Glomerular endothelial cell (primary cell): ENCODE measurements at places on chromosomes 1 and 21.
A peak's percentile ranks its signal among the peaks of the same experiment; 100 is the strongest.

DNA sequence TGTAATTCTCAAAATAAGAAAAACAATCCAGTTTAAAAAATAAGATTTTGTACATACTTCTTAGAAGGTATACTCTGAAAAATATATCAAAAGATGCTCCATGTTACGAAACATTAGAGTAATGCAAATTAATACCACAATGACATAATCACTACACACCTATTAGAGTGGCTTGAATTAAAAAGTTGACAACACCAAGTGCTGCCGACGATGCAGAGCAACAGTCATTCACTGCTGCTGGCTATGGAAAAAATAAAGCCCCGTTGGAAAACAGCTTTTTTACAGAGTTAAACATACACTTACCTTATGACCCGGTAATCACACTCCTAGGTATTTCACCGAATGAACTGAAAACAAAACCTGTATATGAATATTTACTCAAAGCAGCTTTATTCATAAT, 14.8 kb downstream of the COA6 start:
- DNase-seq, result no peak

DNA sequence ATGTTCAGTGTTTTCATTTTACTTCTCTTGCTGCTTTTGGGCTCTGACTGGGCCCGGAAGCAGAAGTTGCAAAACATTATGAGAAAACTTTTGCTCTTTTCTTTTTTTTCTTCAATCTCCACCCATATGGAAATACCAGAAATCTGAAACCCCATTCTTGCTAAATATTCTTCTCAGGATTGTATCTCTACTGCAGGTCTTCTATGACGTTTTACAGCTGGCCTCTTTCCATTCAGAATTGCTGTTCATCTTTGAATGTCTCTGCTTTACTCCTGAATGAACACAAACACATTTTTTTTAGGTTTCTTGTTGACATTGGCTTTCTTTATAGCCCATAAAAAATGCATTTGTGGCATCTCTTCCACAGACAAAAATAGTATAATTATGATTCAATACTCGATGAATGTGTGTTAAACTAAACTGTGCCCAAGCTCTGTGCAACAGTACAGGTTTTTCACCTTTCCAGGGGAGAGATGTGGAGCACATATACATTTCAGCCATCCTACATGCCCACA, 18.8 kb downstream of the PTPRC start:
- DNase-seq, result no peak

DNA sequence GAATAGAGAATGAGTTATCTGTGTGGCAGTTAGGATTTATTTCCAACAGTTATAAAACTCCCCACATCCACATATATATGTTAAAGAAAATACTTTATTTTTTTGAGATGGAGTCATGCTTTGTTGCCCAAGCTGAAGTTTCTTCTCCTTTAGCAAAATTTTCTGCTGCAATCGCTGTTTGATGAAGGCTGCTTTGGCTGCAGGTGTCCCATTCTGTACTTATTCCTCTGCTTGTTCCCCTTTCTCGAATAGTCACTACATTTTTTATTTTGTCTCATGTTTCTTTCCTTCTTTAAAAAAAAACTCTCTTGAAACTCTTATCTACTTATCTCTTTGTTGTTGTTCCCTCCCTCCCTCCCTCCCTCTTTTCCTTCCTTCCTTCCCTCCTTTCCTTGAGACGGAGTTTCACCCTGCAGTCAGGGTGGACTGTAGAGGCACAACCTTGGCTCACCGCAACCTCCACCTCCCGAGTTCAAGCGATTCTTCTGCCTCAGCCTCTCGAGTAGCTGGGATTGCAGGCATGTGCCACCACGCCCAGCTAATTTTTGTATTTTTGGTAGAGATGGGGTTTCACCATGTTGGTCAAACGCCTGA, 10.6 kb downstream of the OR2W3 start:
- no peak for DNase-seq

GRCh38 chr1:109619576-109620400, at the start of the genes AMPD2 and GNAT2:
AMPD2 (plus strand) TSS chr1:109619837; CDS start chr1:109621176, 1,339 bp downstream.
GNAT2 (minus strand) TSS chr1:109619616; CDS start chr1:109612870, 6,746 bp downstream.
- DNase-seq, result no peak

DNA sequence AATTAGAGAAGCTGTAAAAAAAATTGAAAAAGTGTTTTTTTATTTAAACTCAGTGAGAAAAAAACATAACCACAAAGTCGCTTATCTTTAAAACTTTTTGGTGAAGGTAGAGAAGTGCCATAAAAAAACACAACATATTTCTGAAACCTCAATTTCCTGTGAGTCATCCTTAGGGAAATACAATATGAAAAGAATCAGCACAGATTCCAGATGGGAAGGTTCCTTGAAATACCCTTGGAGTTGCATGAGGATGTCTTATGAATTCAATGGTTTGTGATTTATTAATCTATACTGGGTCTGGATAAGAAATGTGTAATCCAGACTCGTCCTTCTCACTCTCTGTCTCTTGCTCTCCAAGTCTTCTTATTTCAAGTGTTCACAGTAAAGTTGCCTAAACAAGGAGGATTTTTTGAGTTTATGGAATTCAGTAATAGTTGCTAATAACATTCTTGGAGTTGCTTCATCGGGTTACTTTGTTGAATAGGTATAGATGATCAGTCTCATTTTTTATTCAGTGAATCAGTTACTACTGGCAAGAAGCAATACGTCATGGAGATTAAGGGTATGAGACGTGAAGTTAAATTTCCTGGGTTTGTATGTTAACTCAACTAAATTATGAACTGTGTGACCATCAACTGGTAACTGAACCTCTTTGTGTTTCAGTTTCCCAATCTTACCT, 191.4 kb downstream of the KCNK2 start:
- DNase-seq, result peak; percentile 62

- DNase-seq, result no peak
Measured at GRCh38 chr1:227281371-227281770, 36.9 kb downstream of the CDC42BPA start.

GRCh38 chr1:36115931-36116330, 9.1 kb downstream of the COL8A2 start:
- DNase-seq, result no peak

GRCh38 chr1:55043726-55044125, 4.4 kb downstream of the PCSK9 start:
- DNase-seq, result no peak

- DNase-seq, result no peak
Measured at GRCh38 chr1:2542246-2542915, 12.3 kb upstream of the HES5 start.

DNA sequence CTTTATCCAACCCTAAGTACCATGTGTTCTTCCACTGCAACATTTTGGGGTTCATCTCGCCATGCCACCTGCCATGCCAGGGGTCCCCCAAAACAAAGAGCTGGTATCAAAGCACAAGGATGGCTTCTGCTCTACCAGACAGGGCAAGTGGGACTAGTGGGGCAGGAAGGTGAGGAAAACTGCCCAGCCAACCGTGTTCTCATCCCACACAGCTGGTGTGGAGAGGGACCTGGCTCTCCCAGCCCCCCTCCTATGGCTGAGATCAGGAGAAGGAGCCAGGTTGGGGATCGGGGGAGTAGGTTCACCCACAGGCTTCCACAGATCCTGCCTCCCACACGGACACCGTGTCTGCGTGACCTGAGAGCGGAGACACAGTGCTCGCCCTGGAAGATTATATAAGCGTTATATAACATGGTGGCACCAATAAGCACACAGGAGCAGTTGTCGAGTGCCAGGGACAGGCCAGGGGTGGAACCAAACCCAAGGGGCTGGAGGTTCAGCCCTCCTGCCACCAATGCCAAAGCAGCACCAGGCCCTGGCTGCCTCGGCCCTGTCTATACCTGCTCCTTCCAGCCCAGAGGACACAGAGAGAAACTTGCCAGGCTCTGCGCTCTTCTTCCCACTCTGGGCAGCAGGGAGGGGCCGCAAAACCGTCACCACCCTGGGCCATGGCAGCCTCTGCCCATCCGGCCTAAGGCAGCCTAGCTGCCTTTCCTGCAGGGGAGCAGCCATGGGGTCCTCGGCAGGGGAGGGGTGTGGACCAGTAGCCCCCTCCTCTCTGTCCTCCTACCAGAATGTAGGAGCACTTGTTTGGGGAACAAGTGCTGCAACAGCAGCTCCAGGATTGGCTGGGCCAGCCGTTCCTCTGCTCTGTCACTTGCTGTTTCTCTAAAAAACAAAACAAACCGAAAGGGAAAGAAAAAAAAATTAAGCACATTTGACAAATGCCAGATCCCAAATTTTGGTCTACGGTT, 43.5 kb downstream of the CD34 start:
- DNase-seq, result no peak

DNA sequence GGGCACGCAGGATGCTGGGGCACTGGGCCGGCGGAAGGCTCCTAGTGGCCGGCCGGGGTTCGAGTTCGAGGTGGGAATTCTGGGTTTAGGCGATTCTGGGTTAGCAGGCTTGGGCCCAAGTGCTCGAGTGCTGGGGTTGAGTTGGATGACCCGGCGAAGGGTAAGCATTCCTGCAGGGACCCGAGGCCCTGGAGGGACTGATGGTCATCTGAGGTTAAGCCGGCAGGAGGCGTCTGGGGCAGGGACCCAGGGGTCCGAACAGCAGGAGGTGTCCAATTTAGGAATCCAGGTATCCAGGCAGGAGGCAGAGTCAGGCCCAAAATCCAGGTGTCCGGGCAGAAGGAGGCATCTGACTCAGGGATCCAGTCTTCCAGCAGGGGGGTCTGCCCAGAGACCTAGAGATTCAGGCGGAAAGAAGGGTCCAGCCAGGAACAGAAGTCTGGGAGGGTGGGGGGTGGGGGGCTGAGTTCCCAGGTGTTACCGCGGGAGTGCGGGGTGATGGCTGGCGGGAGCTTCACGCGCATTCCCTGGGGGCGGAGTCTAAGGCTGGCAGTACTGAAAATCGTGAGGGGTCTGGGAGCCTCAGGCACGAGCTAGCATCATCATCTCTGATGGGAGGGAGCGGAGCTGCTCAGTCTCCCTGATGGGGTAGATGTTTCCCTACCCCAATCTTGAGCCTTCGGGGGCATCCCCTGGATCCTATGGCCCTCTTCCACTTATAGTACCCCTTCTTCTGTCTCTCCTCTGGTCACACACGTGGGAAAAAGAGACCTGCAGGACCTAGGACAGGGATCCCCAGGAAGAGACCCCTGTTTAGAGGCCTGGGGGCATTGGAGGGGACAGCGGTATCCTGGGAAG, 585 bp downstream of the GPR3 start:
- DNase-seq, result no peak

DNA sequence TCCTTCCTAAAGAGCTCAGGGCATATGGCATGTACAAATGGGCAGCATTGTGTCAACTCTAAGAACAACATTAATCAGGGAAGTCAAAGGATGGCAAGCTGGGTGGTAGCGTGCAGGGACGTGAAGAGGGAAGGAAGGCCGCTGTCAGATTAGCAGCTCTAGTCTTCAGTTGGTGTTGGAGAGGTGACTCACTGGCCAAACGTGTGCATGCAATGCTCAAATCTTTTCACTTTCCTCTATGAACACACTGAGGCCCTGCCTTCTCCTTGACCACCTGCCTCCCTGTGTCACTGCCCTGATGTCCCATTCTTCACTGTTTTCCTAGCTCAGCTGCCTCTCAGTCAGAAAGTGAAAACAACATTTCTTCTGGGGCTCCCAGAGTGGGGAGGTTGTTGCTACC, 5.9 kb upstream of the PIGR start:
- DNase-seq, result no peak

DNA sequence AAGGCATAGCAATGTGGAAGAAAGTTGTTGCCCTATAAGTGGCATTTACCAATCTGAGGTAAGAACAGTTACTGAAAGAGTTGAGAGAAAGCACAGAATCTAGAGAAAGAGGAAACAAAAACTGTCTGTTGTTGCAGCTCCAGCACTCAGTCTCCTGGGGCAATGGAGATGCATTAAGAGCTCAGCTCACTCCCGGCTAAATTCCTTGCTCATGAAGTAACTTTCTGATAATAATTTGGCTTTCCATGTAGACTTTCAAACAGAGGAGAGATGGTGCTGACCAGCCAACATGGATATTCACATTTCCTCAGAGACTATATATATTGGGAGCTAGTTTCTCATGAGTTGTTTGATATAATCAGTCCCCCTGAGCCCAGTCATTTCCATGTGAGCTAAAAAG, 135.3 kb downstream of the GDAP2 start:
- no peak for DNase-seq

- DNase-seq, result no peak
Measured at GRCh38 chr1:115648717-115649691, 7.2 kb downstream of the VANGL1 start.

GRCh38 chr1:202144402-202145067, at the start of gene ARL8A:
ARL8A (minus strand) TSS chr1:202144737; CDS start chr1:202144572, 165 bp downstream.
- no peak for DNase-seq

DNA sequence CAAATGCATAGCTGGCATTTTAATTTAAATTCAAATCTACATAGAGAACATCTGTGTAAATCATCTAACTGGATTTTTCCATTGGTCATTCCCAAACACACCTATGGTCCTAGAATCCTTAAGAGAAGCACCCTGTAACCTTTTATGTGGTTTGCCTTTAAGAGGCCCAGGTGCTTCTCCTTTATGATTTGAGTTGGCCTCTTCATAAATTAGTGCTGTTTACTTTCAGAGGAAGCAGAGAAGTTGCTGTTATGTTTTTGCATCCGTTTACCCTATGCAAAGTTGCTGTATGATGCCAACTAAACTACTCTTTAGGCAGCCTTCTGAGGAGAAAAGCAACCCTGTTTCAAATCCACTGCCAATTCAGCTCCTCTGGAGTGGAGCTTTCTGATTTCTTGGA, 193.8 kb downstream of the HS2ST1 start:
- no peak for DNase-seq

DNA sequence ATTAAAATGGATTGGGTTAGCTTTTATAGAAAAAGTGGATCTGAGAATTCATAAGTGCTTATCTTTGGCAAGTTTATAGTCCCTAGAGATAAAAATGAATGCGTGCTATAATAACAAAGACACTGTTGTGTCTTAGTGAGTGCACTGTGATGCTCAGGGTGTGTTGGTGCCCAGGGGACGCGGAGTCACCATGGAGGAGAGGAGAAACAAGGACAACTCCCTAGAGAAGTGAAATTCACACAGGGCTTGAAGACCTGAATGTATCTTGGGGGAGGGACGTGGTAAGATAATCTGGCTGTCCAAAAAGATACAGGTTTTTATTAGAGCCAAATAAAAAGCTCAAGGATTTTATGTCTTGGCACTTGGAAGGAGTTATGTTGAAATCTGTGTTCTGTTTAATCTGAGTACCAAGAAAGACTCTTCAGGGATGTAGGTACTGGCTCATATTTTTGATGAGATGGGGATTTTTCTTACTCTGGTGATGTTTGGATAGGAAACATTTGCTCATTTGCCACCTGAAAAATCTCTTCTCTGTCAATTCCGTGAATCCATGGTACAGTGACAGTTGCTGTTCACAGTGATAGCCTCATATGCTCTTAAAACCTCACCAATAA, 9.6 kb downstream of the SMYD2 start:
- DNase-seq, result no peak

DNA sequence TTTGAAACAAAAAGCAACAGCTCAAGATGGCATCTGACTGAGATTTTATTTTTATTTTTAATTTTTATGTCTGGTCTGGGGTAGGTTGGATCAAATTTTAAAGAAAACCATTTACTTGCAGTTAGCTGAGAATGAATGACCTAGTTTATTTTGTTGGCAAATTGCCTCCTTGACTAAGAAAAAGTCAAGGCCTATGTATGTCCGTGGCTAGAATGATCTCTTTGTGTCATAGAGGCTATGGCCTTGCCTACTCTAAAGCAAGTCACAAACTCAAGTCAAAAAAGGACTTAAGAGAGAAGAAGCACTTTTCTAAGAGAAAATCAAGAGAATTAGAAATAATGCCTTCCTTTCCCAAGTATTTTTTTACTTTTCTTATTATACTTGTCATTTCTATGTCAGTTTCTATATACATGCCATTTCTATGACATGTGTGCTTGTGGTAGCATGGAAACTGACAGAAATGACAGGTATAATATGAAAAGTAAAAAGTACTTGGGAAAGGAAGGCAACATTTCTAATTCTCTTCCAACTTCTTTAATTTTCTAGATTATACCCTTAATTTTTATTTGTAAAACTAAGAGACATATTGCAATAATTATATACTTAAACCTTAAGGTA, 136.7 kb downstream of the CENPF start:
- DNase-seq, result no peak
